ENCODE measurements at places on chromosomes 12 and 14.

GRCh38 chr12:111827907-111828306, 14.1 kb upstream of the MAPKAPK5 start:
- no peak for DNase-seq

DNA sequence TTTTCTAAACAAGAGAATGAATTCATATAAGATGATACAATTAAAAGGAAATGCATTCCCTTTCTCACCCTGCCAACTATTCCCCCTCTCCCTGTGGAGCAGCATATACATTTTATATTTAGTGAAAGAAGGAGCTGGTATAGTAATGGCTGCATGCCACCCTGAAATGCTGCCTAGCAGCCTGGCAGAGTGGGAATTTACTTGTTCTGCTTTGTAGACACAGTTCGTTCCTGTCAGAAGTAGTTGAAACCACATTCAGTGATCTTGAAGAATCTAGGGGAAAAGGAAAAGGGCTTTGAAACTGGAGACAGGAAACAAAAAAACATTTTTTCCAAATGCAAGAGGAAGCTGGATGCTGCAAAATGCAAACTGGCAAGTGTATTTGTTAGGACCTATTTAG, 176.0 kb upstream of the PLEKHA5 start:
- DNase-seq, result no peak

DNA sequence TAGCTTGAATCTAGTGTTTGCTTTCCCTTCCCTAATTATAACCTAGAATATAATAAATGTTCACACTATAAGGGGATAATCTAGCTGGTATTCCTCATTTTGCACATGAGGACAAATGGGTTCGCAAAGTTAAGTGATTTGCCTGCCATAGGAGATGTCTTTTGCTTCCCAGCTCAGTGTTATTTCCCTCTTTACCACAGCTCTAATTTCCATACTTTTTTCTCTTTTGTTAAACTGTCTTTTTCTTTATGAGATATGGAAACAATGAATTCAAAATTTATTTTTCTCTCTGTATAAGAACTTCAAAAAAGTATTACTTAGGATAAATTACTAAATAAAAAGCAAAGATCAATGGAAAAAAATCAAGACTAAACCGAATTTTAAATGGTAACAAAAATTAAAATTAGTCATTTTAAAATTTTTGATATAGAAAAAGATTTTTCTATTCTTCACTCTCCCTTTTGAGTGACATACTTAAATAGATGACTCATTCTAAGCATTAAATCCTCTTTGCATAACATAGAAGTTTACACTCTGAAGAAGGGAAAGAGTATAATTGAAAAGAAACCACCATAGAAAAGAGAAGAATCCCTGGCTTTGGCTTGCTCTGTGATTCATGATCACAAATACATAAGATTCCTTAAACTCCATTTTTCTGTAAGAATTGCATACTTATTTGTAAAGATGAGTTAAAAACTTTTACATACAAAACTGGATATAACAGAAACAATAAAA, 97.3 kb downstream of the INSM2 start:
- DNase-seq, result peak; percentile 33

- DNase-seq, result no peak
Observed at GRCh38 chr14:72554401-72554800, 339.5 kb downstream of the DPF3 start.

DNA sequence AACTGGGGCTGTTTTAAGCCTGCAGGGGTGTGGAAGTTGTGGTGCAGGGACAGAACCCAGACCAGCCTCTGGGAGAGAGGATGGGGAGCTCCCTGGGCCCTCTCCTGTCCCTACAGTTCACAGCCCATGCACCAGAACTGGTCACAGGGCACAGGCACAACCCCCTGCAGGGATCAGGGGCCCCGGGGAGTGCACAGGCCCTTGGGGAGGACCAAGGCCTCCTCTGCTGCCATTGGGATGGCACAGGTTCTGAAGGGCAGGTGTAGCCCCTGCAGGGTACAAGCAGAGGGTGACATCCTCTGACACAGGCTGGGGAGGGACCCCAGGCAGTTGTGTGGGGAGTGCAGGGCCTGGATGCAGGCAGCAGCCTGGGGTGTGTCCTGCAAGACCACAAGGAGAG, 66.4 kb upstream of the SFSWAP start:
- no peak for DNase-seq

DNA sequence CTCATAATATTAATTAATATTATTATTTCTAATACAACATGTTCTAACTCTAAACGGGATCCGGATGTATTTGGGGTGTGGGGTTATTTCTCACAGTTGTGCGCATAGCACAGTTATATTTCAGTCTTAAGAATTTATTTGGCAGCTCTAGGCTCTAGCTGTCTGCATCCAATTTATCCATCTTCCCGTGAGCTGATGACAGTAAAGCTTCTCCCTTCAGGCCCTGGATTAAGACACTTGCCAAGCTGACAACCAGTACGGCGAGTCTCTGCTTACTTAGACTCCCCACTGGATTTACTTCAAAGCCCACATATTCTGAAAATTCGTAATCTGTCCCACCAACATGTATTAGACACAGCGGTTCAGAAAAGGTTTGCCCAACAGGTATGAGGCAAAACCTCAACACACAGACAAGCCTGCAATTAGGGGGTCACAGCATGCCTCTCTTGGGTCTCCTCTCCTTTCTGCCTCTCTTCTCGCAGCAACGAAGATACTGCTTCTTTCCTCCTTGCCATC, 232.9 kb upstream of the TMTC1 start:
- no peak for DNase-seq

- peak; percentile 40 for DNase-seq
Observed at GRCh38 chr14:100030452-100031153, 34.6 kb upstream of the EVL start.

DNA sequence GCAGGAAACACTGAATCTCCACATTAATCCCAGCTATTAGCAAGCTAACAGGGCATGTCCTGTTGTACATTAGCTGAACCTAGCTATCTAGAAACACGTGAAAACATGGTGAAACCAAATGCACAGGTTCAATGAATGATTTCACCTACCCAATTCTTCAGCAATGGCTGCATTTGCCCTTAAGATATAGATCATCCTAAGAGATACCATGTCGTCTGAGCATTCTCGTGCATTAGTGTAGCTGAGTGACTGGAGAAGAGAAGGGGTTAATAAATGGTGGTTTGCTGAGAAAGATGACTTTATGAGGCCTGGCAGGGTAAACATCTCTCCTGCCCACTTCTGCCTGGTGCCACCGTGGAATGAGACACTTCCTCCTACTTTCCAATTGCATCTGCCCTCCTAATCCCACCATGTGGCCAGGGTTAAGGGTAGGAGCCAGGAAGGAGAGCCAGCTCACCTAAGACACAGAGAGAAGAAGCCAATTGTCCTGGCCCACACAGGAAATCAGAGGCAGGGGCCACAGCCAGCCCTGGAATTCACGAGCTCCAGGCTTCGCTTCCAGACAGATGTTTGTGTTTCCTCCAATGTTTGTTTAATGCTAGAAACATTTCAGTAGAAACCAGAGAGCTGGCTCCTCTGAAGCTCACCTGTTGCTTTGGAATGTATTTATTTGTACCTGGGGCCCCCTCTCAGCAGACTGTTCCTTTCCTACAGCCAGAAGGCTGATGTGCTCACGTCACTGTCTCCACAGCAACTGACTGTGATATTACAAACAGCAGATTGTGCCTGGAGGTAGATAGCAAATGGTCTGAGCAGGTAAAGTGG, 126.0 kb upstream of the PARP11 start:
- DNase-seq, result no peak

- DNase-seq, result no peak
Observed at GRCh38 chr12:33602515-33602914, 162.9 kb upstream of the SYT10 start.

DNA sequence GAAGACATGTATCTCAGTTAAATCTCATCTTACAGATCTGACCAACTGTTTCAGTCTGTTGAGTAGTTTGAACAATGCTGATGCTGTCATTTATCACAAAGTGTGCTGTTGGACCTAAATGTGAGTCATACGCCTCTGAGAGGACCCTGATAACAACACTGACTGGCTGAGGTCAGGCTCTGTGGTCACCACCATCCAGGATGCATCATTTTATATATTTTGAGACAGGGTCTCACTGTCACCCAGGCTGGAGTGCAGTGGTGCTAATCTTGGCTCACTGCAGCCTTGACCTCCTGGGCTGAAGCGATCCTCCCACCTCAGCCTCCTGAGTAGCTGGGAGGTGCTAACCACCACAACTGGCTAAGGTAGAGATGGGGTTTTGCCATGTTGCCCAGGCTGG, 181.0 kb upstream of the RGS6 start:
- no peak for DNase-seq

- no peak for DNase-seq
Observed at GRCh38 chr12:99142651-99143050, 497.6 kb downstream of the APAF1 start.

GRCh38 chr12:124542021-124542949, 25.1 kb downstream of the NCOR2 start:
- DNase-seq, result no peak

DNA sequence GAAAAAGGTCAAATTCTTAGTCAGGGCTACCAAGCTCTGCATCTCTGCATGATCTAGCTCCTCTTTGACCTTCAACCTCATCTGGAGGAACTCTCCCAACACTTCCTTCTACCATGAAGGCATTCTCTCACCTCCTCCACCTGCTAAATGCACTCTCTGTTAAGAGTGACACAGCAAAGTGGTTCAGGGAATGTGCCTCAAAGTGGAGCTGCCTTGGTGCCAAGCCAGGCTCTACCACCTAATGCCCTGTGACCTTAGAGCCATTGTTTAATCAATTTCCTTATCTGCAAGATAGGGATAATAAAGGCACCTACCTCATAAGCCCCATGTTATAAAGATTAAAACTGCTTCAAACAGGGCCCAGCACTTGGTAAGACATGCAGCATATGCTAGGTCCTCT, 236.7 kb downstream of the ANO2 start:
- no peak for DNase-seq

DNA sequence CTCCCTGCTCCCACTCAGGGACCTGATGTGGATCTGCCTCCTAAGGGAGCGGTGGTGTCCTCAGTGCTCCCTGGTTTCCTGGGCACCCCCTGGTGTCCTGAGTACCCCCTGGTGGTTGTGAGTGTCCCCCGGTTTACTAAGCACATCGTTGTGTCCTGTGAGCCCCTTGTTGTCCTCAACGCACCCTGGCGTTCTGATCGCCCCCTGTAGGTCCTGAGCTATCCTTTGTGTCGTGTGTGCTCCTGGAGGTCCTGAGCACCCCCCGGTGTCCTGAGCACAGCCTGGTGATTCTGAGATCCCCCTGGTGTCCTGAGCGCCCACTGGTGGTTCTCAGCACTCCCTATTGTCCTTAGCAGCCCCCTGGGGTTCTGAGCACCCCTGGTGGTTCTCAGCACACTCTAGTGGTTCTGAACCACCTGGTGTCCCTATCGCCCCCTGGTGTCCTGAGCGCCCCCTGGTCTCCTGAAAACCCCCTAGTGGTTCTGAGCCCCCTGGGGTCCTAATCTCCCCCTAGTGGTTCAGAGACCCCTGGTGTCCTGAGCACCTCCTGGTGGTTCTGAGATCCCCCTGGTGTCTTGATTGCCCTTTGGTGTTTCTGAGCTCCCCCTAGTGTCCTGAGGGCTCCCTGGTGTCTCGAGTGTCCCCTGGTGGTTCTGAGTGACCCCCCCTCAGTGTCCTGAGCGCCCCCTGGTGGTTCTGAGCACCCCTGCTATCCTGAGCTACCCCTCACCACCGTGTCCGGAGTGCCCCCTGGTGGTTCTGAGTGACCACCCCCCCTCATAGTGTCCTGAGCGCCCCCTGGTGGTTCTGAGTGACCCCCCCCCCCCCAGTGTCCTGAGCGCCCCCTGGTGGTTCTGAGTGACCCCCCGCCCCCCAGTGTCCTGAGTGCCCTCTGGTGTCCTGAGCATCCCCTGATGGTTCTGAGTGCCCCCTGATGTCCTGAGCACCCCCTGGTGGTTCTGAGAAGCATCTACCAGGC, 615.1 kb downstream of the TMEM121 start:
- DNase-seq, result peak; percentile 65

DNA sequence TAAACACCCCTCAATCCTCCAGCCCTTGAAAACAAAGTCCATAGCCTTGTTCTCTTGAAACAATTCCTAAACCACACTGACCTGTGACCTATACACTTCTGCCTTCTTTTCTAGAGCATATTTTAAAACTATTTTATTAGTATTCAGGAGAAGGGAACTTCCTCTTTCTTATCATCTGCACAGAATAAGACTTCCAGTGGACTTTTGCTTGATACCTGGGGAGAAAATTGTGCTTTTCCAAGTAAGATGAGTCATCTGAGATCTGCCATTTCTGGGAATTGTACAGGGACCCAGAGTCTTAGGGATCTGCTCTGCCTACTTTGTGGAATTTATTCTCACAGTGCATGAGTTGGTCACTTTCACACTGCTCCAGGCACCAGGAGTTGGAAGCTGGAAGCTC, 10.5 kb upstream of the WNT5B start:
- DNase-seq, result no peak

GRCh38 chr12:89259821-89260220, 92.5 kb downstream of the DUSP6 start:
- no peak for DNase-seq

- DNase-seq, result no peak
Observed at GRCh38 chr14:68407285-68407684, 385.6 kb downstream of the ZFP36L1 start.

GRCh38 chr12:126648074-126648473, 1582.8 kb downstream of the AACS start:
- no peak for DNase-seq

GRCh38 chr12:43493261-43493797, 58.7 kb downstream of the ADAMTS20 start:
- DNase-seq, result no peak

GRCh38 chr14:96363751-96364336, 518 bp downstream of the GSKIP start:
- peak; percentile 48 for DNase-seq

- no peak for DNase-seq
Observed at GRCh38 chr14:86363047-86363446, 833.1 kb downstream of the FLRT2 start.

DNA sequence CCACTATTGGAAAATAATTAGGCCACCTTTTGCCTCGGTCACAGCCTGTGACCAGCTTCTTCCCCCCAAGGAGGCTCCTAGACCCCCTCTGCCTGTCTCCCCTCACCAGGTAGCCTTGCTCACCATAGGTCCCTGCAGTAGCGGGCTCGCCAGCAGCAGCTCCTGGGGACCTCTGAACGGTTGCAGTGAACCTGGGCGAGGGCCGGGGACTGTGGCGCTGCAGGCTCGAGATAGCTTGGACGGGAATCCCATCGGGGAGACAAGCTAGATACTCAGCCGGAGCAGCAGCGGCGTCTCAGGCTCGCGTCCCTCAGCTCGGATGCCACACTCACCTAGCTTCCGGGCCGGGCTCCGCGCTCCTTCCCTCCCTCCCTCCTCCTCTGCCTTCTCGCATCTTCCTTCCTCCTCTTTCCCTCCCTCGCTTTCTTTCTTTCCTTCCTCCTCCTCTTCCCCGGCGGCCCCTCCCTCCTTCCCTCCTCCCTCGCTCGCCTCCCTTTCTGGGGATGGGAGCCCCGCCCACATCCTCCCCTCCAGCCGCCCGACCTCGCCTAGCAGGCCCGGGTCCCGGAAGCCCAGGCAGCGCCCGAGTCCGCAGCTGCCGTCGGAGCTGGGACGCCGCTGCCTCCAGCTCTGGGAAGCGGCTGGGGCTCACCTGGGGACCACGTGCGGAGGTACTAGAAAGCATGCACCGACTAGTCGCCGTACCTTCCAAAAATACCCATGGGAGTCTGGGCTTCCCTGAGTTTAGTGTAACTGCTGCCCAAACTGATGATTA, at the start of gene BMP4:
TSS of gene BMP4 (minus strand) at position 399 of the 775 bp plus-strand sequence. CDS start 4,603 bp downstream, outside the sequence.
- DNase-seq, result no peak

Measured in suppressor macrophage treated with lipopolysaccharide for 1 hour (primary cell).